ENCODE measurements at places on chromosomes 7 and 10. TPM values are rescaled to one million over a fixed set of nuclear protein-coding genes. Genes with fewer than 3 reads are reported as not detected.

GRCh38 chr10:122485670-122486069 is 24.3 kb downstream of the HTRA1 start:
- no peak for DNase-seq

- no peak for DNase-seq
Observed at GRCh38 chr7:149819961-149820340, 18.2 kb upstream of the ZNF862 start.

- DNase-seq: no peak
Observed at GRCh38 chr10:118107541-118107940, 60.8 kb upstream of the RAB11FIP2 start.

DNA sequence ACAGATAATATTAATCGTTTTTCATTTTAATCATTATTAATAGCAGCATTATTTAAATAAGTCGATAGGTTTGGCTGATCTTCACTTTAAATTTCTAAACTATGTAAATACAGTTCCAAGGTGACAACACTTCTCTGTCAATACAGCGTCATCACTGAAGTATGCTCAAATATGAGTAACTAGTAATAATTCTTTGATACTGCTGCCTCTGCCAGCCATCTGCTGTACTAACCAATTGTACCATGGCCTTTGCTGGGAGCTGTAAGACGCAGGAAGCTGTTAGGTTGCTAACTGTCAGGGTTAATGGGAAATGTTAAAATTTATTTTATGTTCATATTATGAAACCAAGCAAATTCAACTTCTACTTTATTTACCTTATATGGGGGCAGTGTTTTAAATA is 1650.5 kb upstream of the LRRTM3 start:
- DNase-seq: no peak

DNA sequence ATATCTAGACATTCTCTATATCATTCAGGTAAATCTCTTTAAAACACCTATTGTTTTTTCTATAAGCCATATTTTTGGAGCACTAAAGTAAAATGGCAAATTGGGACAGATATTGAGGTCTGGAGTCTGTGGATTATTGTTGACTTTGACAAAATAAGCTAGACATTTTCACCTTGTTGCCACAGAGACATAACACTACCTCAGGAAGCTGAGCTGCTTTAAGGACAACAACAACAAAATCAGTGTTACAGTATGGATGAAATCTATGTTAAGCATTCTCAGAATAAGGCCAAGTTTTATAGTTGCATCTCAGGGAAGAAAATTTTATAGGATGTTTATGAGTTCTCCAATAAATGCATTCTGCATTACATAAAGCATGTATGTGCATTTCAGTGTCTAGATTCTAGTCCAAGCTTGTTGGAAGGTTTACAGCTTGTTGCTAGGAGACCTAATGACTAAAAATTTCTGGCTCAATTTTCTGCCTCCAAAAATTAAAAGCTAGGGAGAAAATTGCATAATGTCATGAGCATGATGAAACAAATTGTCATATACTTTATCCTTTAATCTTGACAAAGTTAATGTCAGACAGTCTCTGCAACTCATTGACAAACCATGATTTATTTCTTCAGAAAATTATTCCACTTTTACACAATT is 18.3 kb downstream of the LIPM start:
- DNase-seq: no peak

DNA sequence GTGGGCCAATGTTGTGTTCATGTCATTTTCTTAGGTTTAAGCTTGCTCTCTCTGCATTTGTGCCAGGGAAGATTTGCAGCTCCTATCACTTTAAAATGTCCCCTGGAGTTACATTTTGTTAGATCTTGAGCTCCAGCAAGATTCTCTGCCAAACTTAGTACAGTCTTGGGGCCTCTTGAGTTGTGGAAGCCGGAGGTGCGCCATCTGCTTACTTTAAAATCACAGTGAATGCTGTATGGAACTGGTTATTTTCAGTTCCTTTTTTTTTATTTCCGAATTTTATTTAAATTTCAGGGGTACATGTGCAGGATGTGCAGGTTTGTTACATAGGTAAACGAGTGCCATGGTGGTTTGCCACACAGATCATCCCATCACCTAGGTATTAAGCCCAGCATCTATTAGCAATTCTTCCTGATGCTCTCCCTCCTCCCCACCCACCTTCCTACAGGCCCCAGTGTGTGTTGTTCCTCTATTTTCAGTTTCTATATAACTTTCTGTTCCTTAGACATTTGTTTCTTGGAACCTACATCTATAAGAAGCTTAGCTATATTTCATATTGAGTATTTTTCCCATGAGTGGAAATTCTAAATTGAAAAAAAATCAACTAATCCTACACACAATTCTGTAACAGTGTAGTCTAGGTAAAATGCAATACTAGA is 114.4 kb upstream of the CREB5 start:
- DNase-seq: no peak

DNA sequence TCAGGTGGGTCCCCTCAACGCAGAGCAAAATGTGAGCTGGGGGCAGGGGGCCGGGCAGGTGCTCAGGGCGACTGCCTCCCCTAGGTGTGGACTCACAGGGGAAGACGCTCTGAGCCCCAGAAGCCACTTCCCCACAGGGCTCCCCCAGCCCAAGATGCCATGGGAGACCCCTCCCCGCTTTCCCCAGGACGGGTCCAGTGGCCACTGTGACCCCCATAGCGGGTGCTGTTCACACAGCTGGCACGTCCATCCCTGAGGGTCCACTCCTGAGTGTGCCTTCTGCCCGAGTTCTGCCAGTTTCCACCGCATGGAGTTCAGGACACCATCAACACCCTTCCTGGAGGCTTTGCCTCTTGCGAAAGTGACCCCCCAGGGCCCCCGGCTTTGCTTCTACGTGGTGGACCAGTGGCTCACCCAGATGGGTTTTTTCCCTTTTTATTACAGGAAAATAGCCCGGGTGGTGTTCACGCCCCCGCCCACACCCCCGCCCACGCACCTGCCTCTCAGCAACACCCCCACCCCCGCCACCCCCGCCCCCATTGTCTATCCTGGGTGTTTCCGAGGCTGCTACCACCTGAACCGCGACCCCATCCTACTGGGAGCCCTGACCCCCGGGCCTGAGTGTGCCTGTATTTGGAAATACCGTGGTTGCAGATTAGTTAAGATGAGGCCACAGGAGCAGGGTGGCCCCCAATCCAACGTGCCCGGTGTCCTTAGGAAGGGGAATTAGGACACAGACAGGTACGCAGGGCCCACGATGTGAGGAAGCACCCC is 32.0 kb downstream of the ADAP1 start:
- no peak for DNase-seq

- no peak for DNase-seq
Observed at GRCh38 chr7:31271641-31272405, 68.7 kb downstream of the NEUROD6 start.

GRCh38 chr10:24713086-24713485 is 10.6 kb downstream of the ARHGAP21 start:
- DNase-seq: no peak

DNA sequence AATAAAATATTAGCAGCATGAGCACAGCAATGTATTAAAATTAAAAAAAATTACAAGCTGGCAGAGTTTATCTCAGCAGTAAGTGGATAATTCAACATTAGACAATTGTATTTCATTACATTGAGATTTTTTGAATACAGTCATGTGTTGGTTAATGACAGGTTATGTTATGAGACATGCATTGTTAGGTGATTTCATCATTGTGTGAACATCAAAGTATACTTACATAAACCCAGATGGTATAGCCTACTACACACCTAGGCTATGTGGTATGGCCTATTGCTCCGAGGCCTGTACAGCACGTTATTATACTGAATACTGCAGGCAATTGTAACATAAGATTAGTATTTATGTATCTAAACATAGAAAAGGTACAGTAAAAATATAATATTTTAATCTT is 29.7 kb downstream of the CCDC6 start:
- DNase-seq: no peak

DNA sequence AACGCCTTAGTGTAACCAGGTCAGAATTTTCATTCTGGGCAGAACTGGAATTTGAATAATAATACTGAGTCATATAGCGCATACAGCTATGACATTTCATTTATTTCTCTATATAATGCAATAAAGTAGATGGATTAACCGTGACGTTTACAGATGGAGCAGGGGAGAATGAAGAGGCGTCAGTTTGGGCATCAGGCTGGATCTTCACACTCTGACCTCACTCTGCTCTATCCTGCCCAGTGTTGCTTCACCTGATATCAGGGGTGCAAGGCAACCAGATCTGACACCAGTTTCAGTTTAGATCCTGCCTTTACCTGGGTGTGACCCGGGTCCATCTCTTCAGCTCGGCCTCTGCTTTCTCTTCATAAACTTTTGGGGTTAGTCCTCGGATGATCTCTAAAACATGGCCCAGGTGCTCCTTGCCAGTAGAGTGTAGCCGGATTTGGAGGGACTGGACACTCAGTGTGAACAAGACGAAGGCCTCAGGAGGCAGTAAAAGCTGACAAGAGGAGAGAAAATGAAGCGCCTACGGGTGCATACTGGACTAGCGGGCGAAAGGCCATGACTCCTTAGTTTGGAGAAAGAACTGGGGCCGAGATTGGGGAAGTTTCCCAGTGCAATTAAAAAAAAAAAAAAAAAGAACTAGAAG is 1.4 kb upstream of the ZYX start:
- DNase-seq: no peak

Gene MEIG1
- total RNA-seq: not detected

Gene CYP2C19
- not detected for total RNA-seq

Gene POU6F2
- total RNA-seq: not detected

Gene KIAA1549
- 1.8 TPM for total RNA-seq

All from HepG2 (cell line).